Fibroblast of skin of left biceps (primary cell): ENCODE measurements at places on chromosomes 5 and 9.

- DNase-seq = no peak
Observed at GRCh38 chr9:95736891-95737522, 138.5 kb upstream of the ERCC6L2 start.

DNA sequence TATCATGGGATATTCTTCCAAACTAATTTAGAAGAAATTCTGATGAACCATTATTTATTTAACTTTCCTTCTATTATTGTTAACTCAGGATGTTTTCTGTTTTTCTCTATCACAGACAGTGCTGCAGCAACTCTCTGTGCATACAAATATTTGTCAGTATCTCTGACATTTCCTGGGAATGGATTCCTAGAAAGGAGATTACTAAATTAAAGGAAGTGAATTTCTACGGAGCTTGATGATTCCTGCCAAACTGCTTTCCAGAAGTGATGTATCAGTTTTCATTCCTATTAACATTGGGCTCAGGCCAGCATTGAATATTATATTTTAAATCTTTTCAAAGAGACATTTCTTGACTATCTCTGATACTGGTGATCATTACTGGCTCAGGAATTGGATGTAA, 26.0 kb upstream of the MAST4 start:
- DNase-seq = no peak

DNA sequence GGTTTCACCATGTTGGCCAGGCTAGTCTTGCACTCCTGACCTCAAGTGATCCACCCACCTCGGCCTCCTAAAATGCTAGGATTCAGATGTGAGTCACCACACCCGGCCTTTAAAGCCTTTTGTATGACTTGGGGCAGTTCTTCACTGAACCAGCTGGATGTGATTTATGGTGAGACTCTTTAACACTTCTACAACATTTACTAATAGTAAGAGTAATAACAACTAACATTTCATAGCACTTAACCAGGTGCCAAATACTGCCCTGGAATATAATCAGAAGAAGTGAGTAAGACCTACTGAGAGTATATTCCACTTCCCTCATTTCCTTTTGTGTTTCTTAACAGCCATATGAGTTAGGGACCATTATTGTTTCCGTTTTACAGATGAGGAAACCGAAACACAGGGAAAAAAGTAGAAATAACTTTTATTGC, 10.0 kb downstream of the ZSWIM6 start:
- DNase-seq = no peak

GRCh38 chr5:6734781-6735180, 21.5 kb downstream of the TENT4A start:
- DNase-seq = no peak

DNA sequence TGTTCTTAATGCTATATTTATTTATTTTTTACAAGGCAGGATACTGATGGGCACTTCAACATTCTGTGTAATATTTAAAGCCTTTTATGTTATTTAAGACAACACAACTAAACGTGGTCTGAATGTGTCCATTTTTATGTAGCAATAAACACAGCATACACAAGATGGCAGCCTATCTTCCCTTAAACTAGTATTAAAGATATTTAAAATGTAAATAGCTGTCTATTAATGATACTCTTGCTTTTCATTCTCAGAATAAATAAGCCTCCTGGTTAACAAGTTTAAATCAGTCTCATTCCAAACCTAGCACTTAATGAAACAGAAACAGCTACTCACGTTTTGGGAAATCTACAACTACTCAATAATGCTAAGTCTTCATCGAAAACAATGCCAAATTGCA, 315.7 kb downstream of the MCTP1 start:
- DNase-seq = no peak

DNA sequence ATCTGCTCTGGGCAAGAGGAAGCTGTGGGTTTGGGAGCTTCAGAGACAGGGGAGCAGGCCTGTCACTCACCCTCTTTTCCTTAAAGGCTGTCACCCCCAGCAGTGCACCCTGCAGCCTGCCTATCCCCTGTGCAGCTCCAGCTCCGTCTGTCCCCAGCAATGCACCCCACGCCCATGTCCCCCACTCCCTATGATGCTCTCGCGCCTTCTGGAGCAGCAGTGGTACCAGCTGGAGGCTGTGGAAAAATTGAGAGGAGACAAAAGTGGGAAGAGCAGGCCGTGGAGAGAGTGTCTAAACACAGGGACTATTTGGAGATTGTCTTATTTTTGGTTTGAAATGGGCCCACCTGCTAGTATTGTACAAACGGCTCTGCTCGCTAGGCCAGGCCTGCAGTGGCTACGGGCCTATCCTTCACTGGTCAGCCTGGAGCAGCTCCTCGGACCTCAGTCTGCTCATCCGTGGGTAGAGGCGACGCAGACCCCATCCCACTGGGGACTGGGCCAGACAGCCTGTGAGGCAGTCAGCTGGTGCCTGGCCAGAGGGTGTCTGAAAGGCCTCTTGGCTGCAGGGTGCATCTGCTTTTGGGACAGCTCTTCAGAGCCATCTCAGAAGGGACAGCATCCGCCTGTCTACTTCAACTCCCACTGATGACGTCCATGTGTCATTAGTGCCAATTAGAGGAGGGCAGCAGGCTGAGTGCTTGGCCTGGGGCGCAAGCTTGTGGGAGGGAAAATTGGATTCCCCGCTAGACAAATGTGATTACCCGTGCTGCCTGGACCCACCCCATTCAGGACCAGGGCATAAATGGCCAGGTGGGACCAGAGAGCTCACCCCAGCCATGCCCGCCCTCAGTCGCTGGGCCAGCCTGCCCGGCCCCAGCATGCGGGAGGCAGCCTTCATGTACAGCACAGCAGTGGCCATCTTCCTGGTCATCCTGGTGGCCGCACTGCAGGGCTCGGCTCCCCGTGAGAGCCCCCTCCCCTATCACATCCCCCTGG, at the start of gene DBH:
DBH (plus strand) TSS at position 831 of the 999 bp plus-strand sequence; CDS start at position 840, 9 bp downstream.
- no peak for DNase-seq

DNA sequence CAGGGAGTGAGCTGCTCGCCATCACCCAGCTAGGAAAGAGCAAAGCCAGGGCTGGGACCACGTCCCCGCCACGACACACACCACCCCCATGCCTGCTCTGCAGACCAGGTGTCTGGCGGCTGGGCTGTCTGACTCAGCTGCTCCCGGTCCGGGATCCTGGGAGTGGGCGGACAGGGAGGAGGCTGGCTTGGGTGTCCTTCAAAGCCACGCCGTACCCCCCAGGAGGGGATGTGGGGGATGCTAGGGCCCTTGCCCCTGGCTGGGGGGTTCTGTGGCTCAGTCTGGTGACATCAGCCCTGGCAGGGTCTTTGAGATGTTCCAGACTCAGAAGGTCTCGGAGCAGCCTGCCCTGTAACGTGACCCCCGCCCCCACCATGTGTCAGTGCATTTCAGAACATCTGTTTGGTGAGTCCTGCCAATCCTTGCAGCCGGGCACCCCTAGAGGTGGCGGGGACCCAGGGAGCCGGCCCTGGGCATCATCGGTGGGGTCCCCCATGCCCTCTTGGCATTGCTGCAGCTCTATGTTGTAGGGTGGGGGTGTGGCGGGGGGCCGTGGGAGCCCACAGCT, 62.3 kb downstream of the HMCN2 start:
- no peak for DNase-seq

DNA sequence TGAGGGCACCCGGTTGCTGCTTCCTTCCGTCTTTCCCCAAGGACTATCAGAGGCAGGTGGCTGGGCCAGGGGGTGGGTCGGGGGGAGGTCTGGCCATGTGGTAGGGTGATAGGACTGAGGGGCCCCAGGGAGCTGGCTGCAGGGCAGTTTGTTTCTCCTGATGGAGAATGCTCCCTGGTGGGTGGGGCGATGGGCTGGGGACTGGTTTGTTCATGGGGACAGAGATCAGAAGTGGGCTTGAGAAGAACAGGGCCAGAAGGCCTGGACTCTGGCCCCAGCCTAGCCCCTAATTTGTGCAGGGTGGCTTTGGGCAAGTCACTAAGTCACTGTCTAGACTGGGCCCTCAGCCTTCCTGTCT, 117.4 kb downstream of the RGS3 start:
- no peak for DNase-seq

- DNase-seq = no peak
Observed at GRCh38 chr5:97297704-97298091, 114.7 kb upstream of the RIOK2 start.

GRCh38 chr5:93715327-93715726, 26.1 kb downstream of the POU5F2 start:
- no peak for DNase-seq

GRCh38 chr5:167732499-167732898, 558.9 kb upstream of the WWC1 start:
- no peak for DNase-seq

DNA sequence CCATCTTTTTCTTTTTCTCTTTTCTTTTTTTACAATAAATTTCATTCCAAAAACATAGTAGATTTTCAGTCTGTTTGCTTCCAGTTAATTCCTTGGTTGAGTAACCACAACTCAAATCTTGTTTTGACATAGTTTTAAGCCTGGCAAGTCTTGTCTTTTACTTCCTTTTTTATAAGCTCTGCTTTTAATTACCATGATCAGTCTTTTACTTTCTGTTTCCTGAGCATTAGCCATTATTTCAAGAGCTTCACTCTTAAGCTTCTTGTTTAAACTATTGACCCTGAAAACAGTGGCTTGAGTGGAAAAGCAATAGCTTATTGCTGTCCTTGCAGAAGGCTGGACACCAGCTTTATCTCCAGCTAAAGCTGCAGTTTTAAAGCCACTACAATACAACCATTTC, 1363.3 kb downstream of the MAT2B start:
- no peak for DNase-seq

- DNase-seq = no peak
Observed at GRCh38 chr9:107437716-107438115, 51.9 kb downstream of the KLF4 start.

GRCh38 chr5:172223901-172224873, 30.2 kb downstream of the EFCAB9 start:
- no peak for DNase-seq

DNA sequence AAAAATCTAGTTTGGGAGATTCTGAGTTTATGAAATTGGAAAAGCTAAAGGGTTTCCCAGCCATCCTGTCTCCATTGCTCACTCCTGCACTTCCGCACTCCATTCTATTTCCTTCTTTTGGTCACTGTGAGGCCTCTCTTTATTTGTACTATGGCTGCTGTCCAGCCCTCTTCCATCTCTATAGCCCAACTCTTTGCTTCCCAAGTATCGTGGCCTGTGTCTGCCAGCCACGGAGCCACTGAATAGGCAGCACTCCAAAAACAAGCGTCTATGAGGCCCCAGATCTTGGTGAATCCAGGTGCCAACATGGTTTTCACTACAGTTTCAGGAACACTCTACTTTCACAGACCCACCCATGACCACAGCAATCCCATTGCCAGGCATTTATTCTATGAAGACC, 37.2 kb downstream of the GRAMD2B start:
- DNase-seq = no peak

- no peak for DNase-seq
Observed at GRCh38 chr5:114928644-114929462, 240.9 kb downstream of the TRIM36 start.

GRCh38 chr5:25095261-25095660, 450.5 kb upstream of the CDH10 start:
- DNase-seq = no peak

DNA sequence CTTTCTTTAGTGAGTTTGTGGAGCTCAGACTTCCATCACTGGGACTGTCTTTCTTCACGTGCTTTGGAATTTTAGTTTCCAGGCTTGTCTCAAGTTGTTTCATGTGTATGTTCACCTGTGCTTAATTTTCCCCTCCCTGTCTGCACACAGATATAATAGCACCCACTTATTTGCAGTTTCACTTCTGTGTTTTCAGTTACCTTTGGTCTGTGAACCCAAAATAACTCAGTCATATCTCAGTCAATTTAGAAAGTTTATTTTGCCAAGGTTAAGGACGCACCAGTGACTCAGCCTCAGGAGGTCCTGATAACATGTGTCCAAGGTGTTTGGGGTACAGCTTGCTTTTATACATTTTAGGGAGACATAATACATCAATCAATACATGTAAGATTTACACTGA, 330.4 kb downstream of the ICE1 start:
- DNase-seq = no peak

- DNase-seq = no peak
Observed at GRCh38 chr5:135176991-135177390, 143.0 kb upstream of the PITX1 start.

- DNase-seq = no peak
Observed at GRCh38 chr9:95769909-95770433, 105.5 kb upstream of the ERCC6L2 start.
